ENCODE measurements at places on chromosomes 12 and 14.

DNA sequence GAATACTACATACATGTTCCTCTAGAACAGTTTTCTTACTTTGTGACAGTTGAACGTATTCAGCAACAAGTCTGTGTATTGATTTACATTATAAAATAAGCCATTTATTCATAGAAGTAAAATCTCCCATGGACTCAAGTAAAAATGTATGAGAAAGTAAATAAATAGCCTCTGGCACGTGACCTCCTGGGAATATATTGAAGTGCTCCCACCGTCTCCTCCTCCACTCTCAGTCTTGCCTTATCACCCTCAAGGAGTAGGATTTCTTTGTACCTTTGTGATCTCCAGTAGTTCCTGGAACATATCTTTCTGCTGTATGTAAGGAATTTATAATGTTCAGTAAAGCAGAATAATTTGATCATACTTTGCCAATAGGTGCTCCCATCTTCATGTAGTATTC lies 90.9 kb downstream of the DIP2B start:
- no peak for DNase-seq

- DNase-seq = no peak
Measured at GRCh38 chr12:101854747-101855146, 22.6 kb upstream of the DRAM1 start.

DNA sequence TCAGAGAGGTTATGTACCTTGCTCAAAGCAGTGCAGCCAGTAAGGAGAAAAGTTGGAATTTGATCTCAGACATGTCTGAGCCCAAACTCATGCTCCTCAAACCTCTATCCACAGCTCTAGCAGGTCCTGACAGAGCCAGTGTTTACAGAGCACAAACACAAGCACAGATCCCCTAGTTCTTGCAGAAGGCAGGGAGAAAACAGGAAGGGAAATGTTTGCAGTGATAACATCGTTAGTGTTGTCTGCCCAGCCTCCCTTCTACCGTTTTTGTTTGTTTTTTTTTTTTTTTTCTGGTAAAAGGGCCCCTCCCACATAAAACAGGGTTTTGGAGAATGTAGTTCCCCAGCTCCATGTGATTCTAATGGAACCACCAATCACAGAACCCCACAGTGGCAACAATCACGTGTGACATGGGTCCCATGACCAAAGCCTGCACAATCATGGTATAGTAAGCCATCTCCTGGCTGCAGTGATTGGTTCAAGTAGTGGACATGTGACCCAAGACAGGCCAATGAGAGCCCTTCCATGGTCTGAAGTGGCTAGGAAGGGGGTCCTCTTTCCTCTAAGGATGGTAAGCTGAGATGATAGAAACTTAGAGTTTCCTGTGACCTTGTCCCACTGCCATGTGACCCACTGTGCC lies 513.4 kb downstream of the MED13L start:
- no peak for DNase-seq

- no peak for DNase-seq
Measured at GRCh38 chr12:22653075-22653474, 28.1 kb downstream of the ETNK1 start.

DNA sequence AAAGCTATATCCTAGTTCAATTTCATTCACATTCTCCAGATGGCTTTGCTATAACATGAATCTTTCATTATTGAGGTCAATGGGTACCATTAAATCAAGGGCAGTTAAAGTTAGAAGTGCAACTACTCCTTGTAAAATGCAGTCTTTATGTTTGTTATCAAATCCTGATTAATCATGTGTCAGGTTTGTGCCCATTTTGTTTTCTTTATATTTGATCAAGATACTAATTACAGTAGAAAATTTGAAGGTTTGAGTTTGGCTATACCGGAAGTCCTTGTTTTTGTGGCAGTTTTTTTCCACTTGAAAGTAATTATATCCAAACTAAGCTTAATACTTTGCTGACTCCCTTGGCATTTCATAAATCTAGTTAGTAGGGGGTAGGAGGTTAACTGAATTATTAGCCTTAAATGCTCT lies 513.0 kb downstream of the DIO2 start:
- DNase-seq = no peak

DNA sequence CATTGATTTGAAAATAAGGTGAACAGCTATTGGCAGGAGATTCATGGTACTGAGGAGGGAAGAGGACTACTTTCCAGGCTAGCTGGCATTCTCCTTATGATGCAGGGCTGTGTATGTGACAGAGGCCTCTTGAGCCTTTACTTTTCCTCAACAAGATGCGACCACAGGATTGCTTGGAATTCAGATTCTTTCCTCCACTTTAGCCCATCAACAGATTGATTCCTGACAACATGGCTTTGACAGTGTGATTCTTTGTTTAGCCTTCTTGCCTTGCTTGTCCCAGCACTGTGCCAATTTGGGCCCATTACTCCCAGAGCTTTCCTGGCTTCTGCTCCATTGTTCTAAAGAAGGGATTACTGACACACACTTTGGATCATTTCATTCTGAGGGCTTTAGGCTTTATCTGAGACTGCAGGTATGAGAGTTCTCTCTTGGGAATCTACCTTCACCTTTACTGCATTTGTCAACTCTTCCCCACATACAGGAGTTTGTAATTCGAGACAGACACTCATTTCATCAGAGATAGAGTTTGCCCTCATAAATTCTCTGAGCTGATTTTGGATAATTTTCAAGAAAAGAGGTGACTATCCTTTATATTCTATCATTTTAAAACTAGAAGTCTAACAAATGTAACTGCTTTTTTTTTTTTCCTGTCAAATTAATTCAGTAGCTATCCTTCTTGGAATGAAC lies 206.4 kb upstream of the GZMB start:
- DNase-seq = no peak

- DNase-seq = no peak
Measured at GRCh38 chr12:6957151-6957701, 6.1 kb downstream of the PTPN6 start.

DNA sequence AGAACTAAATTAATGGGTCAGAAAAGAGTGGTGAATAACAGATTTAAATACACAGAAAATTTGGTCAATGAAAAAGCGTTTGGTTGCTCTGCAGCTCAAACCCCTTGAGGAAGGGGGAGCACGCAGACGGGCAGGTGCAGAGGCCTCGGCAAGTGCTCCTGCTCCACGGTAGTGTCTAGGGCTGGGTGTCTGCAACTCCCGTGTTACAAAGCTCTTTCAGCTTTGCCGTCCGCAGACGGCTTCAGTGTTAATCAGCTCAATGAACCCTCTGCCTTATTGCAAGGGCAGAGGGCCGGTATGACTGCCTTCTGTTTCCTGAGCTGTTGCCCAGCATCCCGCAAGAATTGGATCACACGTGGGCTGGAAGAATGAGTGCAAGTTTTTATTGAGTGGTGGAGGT lies 125.7 kb upstream of the TRHDE start:
- no peak for DNase-seq

DNA sequence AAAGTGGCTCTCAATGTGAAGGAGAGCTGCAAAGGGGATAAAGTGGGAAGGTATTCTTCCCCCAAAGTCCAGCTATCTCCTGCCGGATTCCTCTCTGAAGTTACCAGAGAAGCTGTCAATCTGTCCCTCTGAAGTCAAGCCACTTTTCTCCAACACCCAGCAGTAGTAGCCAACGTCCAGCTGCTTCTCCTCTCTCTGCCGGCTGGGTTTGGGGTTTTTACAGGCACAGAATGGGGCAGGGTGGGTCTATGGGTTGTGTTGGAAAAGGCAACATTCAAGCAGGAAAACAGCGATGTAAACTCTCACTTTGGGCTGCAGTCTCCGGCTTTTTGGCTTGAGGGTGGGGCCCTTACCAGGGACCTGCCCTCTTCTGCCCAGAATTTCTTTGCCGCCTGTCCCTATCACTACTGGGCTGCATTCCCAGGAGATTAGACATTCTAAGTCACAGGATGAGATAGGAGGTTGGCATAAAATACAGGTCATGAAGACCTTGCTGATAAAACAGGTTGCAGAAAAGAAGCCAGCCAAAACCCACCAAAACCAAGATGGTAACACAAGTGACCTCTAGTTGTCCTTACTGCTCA lies 16.3 kb downstream of the CAPZA3 start:
- no peak for DNase-seq

DNA sequence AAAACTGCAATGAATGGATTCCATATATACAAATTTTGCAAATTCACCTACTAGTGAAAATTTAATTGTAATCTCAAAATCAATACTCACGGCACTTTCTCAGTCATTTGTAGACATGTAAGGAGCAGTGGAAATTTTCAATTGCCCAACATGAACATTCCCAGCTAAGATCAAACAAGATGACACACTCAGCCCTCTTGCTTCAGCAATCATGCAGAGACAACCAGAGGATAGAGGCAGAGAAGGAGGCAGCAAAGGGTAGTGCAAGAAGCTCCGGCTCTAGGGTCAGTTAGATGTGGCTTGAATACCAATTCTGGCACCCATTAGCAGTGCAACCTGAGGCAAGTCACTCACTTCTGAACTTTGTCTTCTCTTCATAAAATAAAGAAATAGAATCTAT lies 91.5 kb upstream of the SLC35F4 start:
- no peak for DNase-seq

- DNase-seq = no peak
Measured at GRCh38 chr12:89085421-89085820, 266.9 kb downstream of the DUSP6 start.

- no peak for DNase-seq
Measured at GRCh38 chr12:67797753-67798152, 149.2 kb downstream of the DYRK2 start.

GRCh38 chr12:15256761-15257160 lies 35.5 kb upstream of the RERG start:
- no peak for DNase-seq

DNA sequence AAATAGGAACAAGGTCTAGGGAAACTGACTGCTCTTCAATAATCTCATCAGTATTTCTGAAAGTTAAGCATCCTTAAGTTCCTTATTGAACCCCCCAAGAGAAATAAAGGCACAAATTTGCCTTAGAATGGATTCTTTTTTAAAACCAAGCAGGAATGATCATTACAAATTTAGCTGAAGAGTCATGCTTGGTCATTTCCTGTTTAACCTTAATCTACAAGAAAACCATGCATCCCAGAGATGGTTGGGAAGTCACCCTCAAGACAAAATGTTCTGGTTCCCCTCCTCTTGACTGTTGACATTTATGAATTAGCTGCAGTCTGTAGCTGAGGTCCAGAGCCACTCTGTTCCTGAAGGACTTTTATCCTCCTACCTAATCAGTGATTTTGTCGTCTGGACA lies 291.8 kb upstream of the G2E3 start:
- DNase-seq = no peak

DNA sequence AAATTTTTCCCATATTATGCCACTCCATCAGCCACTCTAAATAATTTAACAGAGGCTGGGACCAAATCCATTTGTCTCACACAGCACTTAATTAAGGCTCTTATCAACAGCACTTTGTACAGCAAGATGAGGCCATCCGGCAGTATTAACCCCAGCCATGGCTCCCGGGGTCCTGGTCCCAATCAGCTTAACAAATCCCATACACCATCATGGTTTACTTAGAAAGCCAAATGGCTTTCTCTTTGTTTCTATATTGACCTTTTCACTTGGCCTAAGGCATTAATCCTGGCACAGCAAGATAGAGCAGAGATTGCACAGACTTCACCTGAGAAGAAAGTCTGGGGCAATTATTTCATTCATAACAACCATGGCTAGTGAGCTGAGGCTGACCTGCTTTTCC lies 38.6 kb downstream of the SPTSSA start:
- DNase-seq = no peak

- DNase-seq = no peak
Measured at GRCh38 chr12:54723379-54724256, 75.5 kb upstream of the DCD start.
